ENCODE measurements at places on chromosomes 2 and 18.

DNA sequence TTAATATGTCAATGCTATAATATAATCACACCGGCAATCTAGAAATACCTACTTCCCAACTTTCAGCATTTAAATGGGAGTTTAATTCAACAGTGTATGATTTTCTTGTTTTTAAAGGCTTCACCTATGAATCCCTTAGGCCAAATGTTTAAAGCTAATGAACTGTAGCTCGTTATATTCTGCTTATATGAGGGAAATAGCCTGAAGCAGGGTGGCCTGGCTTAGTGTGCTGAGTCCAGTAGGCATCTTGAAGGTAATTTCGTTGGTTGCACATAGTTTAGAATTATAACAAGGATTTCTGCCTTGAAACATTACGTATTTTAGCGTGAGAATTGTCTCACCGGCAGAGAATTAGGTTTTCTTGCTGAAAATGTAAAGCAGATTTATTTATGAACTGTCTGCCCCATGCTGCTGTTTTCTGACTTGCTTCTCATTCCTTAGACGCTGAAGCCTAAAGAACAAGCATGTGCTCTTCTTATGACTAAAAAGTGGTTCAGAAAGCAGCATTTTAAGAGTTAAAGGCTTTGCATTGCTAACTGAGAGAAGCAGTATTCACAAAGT lies 433.7 kb upstream of the RAB12 start:
- no peak for DNase-seq

GRCh38 chr2:105796131-105796638 lies 51.5 kb downstream of the NCK2 start:
- no peak for DNase-seq

DNA sequence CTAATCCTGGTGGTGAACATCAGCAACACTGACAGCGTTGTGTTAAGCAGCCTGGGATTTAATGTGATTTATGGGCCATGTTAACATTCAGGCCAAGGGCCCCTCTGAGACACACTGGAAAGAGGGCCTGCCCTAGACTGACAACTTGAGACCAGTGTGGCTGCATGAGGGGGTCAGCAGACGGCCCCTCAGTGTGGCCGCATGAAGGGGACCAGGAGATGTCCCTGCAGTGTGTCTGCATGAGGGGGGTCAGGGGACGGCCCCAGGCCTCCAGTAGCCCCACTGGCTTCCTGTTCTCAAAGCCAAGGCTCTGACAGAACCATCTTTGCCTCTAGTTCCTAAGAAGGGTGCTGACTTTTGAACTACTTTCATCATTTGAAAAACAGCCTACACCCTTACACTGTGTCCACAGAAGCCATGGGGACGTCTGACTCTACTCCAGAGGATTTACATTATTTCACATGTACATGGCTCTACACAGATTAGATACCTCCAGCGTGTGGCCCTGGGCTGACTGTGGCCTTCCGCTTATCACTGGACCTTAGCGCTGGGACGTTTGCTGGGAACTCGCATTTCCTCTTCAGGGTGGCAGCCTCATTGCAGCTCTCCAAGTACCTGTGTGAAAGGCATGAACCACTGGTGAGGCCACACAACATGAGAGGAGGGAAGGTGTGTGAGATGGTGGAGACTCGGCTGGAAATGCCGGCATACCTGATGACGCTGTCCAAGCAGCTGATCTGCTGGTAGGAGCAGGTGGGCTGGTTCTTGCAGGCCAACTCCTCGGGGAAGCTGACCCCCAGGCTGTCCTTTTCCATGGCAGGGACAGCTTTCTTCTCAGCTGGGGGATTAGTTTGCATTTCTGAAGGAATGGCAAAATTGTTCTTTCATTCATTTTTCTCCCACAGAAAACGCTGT lies 18.2 kb upstream of the HES6 start:
- DNase-seq: no peak

- DNase-seq: no peak
Observed at GRCh38 chr2:383888-384287, 96.0 kb upstream of the ALKAL2 start.

GRCh38 chr2:69141061-69141460 lies 128.1 kb downstream of the ANTXR1 start:
- no peak for DNase-seq

DNA sequence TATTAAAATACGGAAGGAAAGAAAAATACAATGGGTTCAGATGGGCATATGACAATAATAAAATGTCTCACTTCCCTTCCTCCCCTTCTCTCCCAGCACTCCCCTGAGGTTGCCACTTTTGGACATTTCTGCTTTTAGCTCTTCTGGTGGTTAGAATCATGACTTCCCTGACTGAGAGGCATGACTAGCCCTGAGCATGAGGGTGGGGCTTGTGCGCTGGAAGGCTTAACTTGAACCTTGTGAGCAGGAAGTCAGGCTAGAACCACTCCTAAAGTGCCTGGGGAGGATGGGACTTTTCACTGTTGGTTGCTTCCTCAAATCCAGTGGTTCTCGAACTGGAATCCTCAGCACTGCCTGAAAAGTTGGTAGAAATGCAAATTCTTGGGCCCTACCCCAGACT lies 19.7 kb upstream of the ARHGAP25 start:
- no peak for DNase-seq

GRCh38 chr2:179837408-179837807 lies 24.0 kb downstream of the ZNF385B start:
- no peak for DNase-seq
